Ascending aorta (tissue), 2 donors: ENCODE measurements at places on chromosomes 5 and 9. TPM values are rescaled to one million over a fixed set of nuclear protein-coding genes. Genes with fewer than 3 reads are reported as not detected.

DNA sequence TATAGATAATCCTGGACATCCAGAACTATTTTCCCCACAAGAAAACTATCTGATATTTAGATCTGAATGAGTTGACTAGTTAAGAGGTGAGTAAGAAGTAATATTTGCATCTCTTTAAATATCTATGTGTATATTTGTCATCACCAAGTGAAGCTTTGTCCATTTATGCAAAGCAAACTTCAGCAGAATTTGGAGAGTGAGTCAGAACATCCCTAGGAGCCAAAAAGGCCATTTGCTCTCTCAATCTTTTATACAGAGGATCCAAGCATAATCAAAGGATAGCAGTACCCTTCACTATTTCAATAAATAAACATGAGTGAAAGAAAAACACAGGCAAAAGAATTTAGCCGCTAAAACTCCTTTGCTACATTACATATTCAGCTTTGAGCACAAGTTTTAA is 454.4 kb downstream of the NR2F1-AS1 start:
- no peak overlapping the region for H3K27ac ChIP-seq
- DNase-seq: no peak
- H3K36me3 ChIP-seq: no peaks in the 10 kb centered on the region
- H3K4me3 ChIP-seq: no peak overlapping the region

DNA sequence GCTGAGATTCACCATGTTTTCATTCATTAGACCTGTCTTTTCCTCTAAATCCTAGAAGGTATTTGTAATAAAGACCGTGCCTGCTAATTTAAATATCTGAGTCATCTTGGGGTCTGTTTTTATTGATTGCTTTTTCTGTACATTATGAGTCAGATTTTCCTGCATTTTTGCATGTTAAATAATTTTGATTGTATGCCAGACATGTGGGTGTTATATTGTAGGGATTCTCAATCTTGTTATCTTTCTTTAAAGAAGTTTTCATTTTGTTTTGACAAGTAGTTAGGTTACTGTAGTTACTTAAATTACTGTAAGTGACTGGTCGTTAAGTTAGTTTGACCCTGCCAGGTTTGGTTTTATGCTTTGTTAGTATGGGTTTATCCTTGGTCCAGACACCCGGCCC is 35.1 kb downstream of the EXOSC2 start:
- no peaks in the 10 kb centered on the region for H3K36me3 ChIP-seq
- no peak for DNase-seq
- no peak overlapping the region for H3K27ac ChIP-seq

DNA sequence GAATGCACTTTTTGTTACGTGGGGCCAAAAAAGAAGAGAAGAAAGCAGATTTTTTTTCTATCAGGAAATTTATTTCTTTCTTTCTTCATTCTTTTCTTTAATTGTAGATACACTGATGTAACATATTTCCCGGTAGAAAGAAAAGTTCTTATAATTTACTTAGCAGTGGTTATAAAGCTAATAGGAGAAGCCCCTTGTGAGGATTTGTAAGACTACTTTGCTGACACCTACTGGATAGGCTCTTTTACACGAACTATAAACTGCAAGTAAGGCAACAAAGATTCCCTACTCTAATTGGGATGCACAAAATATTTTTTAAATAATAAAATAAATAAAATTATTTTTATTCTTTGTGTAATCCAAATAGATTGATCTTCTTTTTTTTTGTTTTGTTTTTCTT is 284.4 kb downstream of the DNAH5 start:
- no peak overlapping the region for H3K4me3 ChIP-seq
- no peaks in the 10 kb centered on the region for H3K4me1 ChIP-seq
- H3K27me3 ChIP-seq: no peaks in the 10 kb centered on the region
- DNase-seq: no peak

DNA sequence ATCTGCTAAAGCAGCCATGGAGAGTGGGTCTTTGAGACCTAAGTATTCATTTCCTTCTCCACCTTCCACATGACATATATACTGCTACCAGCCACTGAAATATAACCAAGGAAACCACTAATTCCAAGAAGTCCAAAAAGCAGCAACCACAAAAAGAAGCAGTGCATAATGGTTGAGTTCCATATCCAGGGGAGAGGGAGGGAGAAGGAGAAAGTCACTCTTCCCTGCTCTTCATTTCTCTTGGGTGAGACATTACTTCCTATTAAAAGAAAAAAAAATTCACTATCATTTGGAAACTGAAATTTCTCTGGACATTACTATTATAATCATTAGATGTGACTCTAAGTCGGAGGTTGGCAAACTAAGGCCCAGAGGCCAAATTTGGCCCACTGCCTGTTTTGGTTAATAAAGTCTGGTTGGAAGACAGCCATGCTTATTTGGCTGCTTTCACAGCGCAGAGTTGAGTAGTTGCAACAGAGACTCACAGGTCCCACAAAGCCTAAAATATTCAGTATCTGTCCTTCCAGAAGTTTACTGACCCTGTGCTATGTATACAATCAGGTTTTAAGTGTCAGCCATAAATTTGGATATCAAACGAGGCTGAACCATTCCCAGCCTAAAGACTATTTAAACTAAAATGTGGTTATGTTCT is 168.6 kb downstream of the MPDZ start:
- H3K4me3 ChIP-seq: no peak overlapping the region
- H3K36me3 ChIP-seq: peaks cover 11% of the 10 kb centered on the region
- no peak for DNase-seq
- H3K27me3 ChIP-seq: no peaks in the 10 kb centered on the region

CMYA5 gene
- total RNA-seq: 1.2 TPM
